NCI-H510A treated with DMSO at 0.1 percent for 48 hours (cell line): ENCODE measurements at places on chromosomes 7 and 10.

GRCh38 chr7:69962186-69963065, 364.2 kb downstream of the AUTS2 start:
- DNase-seq = no peak

- DNase-seq = no peak
Observed at GRCh38 chr10:83862723-83863122, 276.6 kb upstream of the GHITM start.

DNA sequence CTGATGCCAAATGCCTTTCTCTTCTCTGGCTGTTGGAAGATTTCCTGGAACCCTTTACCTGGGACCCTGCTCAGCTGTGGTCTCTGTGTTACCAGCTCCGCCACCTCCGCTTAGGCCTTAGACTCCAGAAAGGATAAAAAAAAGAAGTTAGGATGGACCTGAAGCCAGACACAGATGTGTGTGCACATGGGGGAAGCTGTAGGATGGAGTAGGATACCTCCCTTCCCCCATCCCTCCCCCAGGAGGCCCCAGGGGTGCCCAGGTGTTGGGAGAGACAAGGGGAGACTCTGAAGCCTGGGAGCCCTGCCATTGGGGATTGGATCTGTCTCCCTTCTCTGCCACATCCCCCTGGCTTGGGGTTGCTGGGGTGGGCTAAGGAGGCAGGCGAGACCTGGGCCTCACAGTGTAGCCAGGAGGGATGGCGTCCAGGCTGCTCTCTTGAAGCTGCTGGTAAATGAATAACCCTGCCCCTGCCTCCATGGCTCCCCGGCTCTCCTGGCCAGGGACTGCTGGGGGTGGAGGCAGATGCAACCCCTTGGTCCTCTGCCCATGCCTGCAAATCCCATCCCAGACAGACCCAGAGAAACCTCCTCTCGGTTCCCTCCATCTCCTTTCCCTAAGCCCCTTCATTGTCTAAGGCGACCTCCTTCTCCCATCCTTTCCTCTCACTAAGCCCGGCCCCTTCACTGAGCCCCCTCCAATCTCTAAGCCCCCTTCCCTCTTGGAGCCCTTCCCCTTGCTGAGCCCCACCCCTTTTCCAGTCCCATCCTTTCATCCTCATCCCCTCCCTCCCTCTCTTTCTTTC, 8.0 kb downstream of the CLDN3 start:
- no peak for DNase-seq

GRCh38 chr7:105122619-105123018, 108.6 kb downstream of the KMT2E start:
- no peak for DNase-seq

GRCh38 chr10:98369801-98370200, 45.2 kb downstream of the PYROXD2 start:
- DNase-seq = no peak

DNA sequence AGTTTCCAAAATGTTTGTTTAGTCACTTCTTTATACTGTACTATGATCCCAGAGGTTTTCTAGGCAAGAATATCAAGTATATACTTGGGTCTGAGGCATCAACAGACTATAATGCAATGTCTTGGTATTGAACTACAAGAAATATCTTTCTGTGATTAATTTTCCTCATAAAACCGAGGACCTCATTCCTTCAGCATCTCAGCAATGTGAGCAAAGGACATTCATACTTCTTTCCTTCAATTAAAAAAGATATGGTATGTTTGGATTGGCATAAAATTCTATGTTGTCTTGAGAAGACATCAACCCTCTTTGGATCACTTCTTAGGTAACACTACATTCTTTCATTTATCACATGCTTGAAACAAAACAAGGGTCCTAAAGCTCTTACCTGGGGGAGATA, 524.5 kb downstream of the PHTF2 start:
- no peak for DNase-seq

DNA sequence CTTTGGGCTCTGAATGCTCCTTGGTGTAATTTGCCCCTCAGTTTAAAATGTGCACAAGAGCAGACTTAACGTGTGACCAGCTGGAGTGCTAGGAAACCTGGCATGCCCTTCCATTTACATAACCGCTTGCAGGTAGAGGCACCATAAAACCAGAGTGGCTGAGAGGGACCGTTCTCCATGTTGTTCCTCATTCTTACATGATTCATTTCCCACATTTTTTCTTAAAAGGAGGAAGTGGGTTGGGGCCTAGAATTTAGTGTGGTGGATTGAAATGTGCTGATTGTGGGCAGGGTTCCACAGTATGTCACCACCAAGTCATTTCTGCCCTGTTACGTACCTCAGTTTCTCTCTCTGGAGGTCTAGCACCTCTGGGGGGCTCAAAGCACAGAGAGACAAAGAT, 375.8 kb upstream of the VSTM2A start:
- DNase-seq = no peak

DNA sequence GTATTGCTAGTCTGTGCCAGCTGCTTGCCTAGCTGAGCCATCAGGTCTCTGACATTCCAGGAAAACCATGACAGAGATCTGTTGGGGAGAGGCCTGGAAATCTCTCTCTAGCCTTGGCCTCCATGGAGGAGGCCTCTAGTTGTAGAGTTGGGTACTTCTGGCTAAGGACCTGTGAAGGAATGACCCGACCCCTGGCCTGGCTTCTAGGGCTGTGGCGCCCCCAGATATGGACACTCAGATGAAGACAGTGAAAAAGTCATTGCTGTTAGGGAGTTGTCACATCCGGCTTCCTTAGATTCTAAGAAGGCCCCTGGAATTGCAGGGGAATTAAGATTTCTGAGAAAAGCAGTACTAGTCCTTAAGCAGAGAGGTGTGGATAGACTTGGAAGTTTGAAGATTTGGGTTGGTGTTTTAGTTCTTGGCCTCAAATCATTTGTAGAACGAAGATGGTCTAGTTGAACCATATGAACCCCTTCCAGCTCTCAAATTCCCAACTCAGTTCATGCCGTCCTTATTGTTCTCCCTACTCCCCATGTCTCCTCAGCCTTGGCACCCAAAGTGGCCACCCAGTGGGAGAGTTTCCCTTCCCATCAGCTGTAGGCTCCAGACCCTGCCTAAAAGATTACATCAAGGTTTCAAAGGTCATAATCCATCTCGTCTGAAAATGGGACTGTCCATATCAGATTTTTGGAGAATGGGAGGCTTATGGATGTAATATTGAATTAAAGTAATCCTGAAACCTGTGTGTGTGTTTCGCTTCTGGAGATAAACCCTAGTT, 7.0 kb downstream of the HHEX start:
- no peak for DNase-seq

- DNase-seq = no peak
Observed at GRCh38 chr7:73436031-73436929, 2.7 kb downstream of the FZD9 start.

- no peak for DNase-seq
Observed at GRCh38 chr10:14838582-14839304, 637 bp downstream of the HSPA14 start.

DNA sequence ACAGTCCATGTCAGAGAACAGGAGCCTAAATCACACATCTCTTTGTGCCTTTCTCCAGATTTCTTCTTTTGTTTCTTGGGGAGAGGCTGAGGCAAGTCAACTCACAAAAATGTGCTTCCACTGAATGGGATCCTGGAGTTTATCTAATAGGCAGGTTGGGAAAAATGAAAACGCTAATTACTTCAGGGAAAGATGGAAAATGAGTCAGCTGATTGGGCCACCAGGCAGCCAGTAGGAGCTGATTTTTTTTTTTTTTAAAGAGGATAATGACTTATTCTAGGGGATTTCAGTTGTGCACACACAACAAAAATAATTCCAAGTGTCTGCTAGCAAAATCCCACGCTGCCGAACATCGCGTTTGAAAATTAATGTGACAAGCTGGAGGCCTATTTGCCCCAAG, 412.8 kb upstream of the ZMIZ1 start:
- DNase-seq = no peak
